Stimulated activated CD4-positive, alpha-beta T cell treated with anti-CD3 and anti-CD28 coated beads, Interleukin-1b, Interleukin-23, amount 100 ng/mL, for 48 hours (primary cell): ENCODE measurements at places on chromosomes 4 and X.

GRCh38 chrX:82813671-82814078, 694.4 kb upstream of the POU3F4 start:
- no peak for DNase-seq

GRCh38 chr4:183409934-183410333, 34.5 kb upstream of the CDKN2AIP start:
- no peak for DNase-seq

DNA sequence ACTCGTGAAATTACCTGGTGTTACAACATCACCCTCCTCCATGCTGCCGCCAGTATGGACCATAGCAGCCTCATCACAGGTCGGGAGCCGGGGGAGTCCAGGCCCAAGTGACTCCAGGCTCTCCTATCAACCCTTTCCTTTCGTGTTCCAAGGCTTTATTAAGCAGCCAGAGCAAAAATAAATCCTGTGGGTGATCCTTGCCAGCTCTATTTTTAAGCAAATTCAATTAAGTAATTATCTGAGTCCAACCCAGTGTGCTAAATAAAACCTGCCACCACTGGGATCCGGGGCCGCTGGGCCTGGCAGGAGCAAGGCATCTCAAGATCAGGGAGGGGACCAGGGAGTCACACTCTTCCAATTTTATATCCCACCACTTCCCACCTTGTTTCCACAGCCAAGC, 80.7 kb upstream of the PRPS1 start:
- DNase-seq: no peak

GRCh38 chr4:153589703-153590595, 94.1 kb upstream of the TLR2 start:
- DNase-seq: no peak

DNA sequence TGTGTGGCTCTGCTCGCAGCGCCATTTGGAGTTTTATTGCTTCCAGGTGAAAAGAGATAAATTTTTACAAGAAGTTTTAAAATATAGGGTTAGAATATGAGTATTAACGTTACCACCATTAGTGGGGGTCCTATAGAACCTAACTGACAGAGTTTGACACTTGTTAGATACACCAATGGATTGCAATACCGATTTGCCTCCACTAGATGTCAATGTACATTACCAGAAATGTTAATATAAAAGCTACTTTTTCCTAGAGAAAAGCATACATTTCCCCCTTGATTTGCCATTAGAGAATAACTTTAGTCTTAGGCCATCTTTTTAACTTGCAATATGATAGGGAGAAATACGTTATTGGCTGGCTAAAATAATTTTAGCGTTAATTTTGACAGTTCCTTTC, 108.4 kb downstream of the LINC00632 start:
- DNase-seq: no peak

- DNase-seq: no peak
Measured at GRCh38 chr4:140237616-140238350, 83.8 kb upstream of the MAML3 start.

DNA sequence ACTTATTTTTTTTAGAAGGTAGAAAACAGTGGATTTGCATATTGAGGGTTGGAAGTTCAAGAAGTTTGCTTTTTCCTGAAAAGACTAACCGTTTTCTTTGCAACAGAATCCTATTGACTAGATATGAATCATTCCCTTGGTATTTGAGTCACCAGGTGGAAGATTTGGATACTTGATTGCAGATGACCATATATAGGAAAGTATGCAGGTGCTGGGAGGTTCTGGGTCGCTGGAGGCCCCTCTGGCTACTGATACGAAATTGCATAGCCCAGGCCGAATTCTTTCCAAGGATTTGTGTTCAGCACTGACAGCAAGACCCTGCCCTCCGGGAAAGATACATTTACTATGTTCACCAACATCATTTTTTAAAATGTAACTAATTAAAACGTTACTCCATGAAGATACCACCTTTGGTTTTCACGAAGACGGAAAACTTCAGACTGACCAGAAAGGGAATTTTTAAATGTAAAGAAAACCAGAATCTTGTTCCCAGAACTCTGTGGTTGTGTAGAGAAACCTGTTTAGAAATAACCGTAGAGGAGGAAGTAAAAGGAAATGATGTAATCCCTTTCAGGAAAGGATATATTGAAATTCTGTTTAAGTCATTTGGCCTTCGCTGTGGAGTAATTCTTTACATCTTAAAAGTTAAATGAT, 946 bp downstream of the ANXA3 start:
- no peak for DNase-seq

DNA sequence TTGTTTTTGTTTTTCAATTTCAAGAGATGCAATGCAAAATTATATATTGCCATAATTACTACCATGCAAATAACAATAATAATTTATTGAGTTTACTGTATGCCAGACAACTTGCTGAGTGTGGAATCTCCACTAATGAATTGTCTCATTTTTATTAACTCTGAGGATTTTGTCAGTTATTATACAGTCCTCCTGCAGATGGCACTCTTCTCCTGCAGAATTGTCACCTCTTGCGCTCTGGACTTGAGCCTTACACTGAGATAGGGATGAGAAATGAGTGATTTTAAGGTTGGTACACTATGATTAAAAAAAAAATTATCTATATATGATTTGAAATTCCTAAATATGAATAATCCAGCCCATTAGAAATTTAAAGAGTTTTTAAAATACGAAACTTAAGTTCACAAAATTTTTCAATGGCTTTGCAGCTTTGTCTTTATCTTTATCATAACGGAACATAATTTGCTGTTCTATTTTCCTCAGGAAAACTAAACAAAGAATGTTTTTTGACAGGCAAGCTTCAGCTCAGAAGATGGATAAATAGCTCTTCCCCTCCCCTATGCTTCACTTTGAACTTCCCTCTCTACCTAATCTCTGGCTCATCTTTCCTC, 12.7 kb upstream of the PAQR3 start:
- DNase-seq: no peak

- peak; percentile 35 for DNase-seq
Measured at GRCh38 chr4:145487631-145488030, 6.0 kb downstream of the SMAD1 start.

- DNase-seq: no peak
Measured at GRCh38 chrX:72687396-72687795, 26.7 kb downstream of the PHKA1 start.

GRCh38 chr4:95181243-95181995, 367.4 kb downstream of the UNC5C start:
- peak; percentile 37 for DNase-seq
